IgD-negative memory B cell (primary cell): ENCODE measurements at places on chromosomes 6 and 20. TPM values are rescaled to one million over a fixed set of nuclear protein-coding genes. Genes with fewer than 3 reads are reported as not detected.

The GPLD1 gene
- polyA plus RNA-seq, result 0.95 TPM

The LAMA2 gene
- 0.05 TPM for polyA plus RNA-seq

The CRYBG1 gene
- 18.1 TPM for polyA plus RNA-seq

The CALHM4 gene
- not detected for polyA plus RNA-seq

The DEFB124 gene
- not detected for polyA plus RNA-seq

The ETV7 gene
- polyA plus RNA-seq, result 5.1 TPM

The GFOD1 gene
- polyA plus RNA-seq, result 10.9 TPM

The SCRT2 gene
- polyA plus RNA-seq, result not detected

The IL20RA gene
- polyA plus RNA-seq, result not detected

The RSPH9 gene
- 1.2 TPM for polyA plus RNA-seq

The PTCHD4 gene
- not detected for polyA plus RNA-seq

The BTN1A1 gene
- 3.7 TPM for polyA plus RNA-seq

The CAP2 gene
- not detected for polyA plus RNA-seq

The PKHD1 gene
- not detected for polyA plus RNA-seq

The TRIM31 gene
- polyA plus RNA-seq, result not detected

The SPATS1 gene
- polyA plus RNA-seq, result not detected

The RIPPLY2 gene
- not detected for polyA plus RNA-seq

The DEFB126 gene
- polyA plus RNA-seq, result not detected

The MRAP2 gene
- polyA plus RNA-seq, result not detected

The CLIC5 gene
- 1.9 TPM for polyA plus RNA-seq

The OR2J3 gene
- not detected for polyA plus RNA-seq

The SLC52A3 gene
- not detected for polyA plus RNA-seq

The ENPP5 gene
- polyA plus RNA-seq, result 1.7 TPM

The MATN4 gene
- polyA plus RNA-seq, result not detected

The SLC2A10 gene
- not detected for polyA plus RNA-seq

The TAP1 gene
- 219 TPM for polyA plus RNA-seq

The ZBTB46 gene
- 0.04 TPM for polyA plus RNA-seq

The OR2H2 gene
- polyA plus RNA-seq, result not detected

The LPIN3 gene
- polyA plus RNA-seq, result not detected

The MOXD1 gene
- polyA plus RNA-seq, result 9.0 TPM

The TNXB gene
- polyA plus RNA-seq, result 0.21 TPM

The MOG gene
- polyA plus RNA-seq, result not detected

The ELOVL4 gene
- polyA plus RNA-seq, result not detected

The SPEF1 gene
- polyA plus RNA-seq, result not detected

The RHAG gene
- not detected for polyA plus RNA-seq

The MTHFD1L gene
- polyA plus RNA-seq, result 1.9 TPM

The MPIG6B gene
- 1.8 TPM for polyA plus RNA-seq

The BPIFB4 gene
- not detected for polyA plus RNA-seq

The PRICKLE4 gene
- polyA plus RNA-seq, result not detected

The NFS1 gene
- 18.1 TPM for polyA plus RNA-seq

The RCAN2 gene
- polyA plus RNA-seq, result not detected

The NRN1 gene
- polyA plus RNA-seq, result 0.40 TPM

The HSPA1L gene
- polyA plus RNA-seq, result 1.2 TPM

The MLN gene
- polyA plus RNA-seq, result not detected
